Nephron progenitor cell (in vitro differentiated cells): ENCODE measurements at places on chromosomes 11 and 22.

GRCh38 chr11:2942872-2943710 lies 13.9 kb upstream of the PHLDA2 start:
- H3K27ac ChIP-seq: no peak overlapping the region
- H3K4me1 ChIP-seq: peaks cover 33% of the 10 kb centered on the region
- DNase-seq: no peak
- peaks cover 45% of the 10 kb centered on the region for H3K36me3 ChIP-seq

- no peak overlapping the region for H3K27ac ChIP-seq
- no peak for DNase-seq
- no peak overlapping the region for H3K4me3 ChIP-seq
Observed at GRCh38 chr22:46280999-46281623, 13.3 kb downstream of the TTC38 start.

- H3K27me3 ChIP-seq: no peaks in the 10 kb centered on the region
- H3K4me3 ChIP-seq: no peak overlapping the region
- peak overlapping the region; percentile 79 for H3K27ac ChIP-seq
- peaks cover 5% of the 10 kb centered on the region for H3K36me3 ChIP-seq
- peaks cover 89% of the 10 kb centered on the region for H3K4me1 ChIP-seq
Observed at GRCh38 chr11:118618991-118619375, 11.6 kb downstream of the PHLDB1 start.

GRCh38 chr11:95584589-95584988 lies 205.0 kb downstream of the FAM76B start:
- no peak overlapping the region for H3K27ac ChIP-seq
- no peak for DNase-seq
- no peaks in the 10 kb centered on the region for H3K27me3 ChIP-seq

DNA sequence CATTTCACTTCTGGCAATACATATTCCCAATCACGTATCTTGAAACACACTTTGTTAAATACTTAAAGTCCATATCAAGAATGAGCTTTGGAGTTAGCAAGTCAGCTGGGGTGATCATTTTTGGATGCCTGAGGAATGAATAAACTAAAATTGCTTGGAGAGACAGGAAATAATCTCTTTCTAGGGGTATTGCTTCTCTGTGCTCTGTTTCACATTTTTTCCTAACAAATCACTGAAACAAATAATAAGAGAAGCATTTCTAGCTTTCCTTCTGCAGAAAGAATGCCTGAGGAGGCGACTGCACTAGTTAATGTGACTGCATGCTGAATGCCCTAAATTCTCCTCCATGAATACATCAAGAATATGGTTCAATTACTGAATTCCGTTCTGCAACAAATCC lies 541.4 kb upstream of the CCDC90B start:
- no peaks in the 10 kb centered on the region for H3K27me3 ChIP-seq
- H3K4me3 ChIP-seq: no peak overlapping the region
- no peak overlapping the region for H3K27ac ChIP-seq
- DNase-seq: no peak

DNA sequence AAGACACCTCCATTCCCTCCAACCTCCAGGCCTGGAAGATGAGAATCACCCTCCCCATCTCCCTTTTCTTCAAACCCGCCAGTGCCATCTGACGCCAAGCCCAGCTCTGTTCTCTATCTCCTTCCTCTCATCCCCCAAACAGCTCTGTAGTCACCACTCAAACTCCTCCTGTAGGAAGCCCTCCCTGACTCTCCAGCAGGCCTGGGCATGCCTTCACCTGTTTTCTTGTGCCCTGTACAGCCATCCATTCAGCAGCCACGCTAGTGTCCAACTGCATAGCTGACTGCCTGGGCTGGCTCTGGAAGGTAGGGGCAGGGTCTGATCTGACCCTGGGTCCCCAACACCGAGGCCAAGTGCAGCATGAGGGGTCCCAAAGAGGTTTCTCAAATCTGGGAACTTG lies 25.0 kb downstream of the GDPD5 start:
- H3K36me3 ChIP-seq: no peaks in the 10 kb centered on the region
- H3K27me3 ChIP-seq: peaks cover 22% of the 10 kb centered on the region
- H3K4me3 ChIP-seq: no peak overlapping the region
- no peak for DNase-seq

DNA sequence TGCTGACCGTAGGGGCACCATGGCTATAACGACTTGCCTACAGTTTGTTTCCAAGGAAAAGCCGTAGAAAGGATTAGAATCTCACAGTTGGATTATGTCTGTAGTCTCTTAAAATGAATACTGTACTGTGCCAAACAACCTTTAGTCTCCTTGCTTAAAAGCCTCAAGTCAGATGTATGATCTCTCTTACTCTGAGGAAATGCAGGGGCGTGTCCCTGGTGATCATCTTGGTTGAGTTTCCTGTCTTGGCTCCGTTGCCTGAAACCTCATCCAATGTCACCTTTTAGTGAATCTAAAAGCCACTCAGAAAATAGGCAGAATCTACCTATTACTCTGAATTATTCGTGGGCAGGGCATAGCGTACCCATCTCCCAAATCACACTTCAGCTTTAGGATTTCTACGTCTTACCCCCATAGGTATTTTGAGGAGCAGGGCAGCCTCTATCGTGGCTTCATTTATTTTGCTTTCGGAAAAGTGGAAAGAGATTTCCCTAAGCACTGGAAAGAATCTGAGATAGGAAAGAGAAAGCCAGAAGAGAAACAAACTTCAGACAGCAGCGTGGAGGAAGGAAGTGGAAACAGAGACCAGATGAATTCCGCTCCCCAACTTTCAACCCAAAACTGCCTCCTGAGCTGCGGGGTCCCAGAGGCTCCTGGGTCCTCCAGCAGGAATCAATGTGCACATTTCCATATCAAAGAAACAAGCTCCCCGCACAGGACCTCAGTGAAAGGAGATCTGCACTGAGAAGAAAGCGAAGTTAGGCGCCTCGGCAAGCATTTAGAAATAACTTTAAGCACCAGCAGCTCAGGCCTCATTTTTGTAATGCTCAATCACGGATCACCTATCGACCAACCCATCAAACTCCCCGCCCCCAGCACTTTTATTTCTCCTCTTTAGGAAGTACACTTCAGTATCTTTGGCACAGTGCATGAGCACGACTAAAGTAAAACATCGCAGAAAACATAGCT lies 245.8 kb downstream of the ETS1 start:
- H3K27ac ChIP-seq: peak overlapping the region; percentile 40
- H3K4me1 ChIP-seq: peaks cover 33% of the 10 kb centered on the region
- peaks cover 4% of the 10 kb centered on the region for H3K27me3 ChIP-seq
- no peak for DNase-seq

GRCh38 chr11:100939571-100939970 lies 190.0 kb downstream of the PGR start:
- no peak overlapping the region for H3K4me3 ChIP-seq
- no peak overlapping the region for H3K27ac ChIP-seq
- H3K27me3 ChIP-seq: no peaks in the 10 kb centered on the region
- H3K36me3 ChIP-seq: peaks cover 13% of the 10 kb centered on the region
- peaks cover 7% of the 10 kb centered on the region for H3K4me1 ChIP-seq

DNA sequence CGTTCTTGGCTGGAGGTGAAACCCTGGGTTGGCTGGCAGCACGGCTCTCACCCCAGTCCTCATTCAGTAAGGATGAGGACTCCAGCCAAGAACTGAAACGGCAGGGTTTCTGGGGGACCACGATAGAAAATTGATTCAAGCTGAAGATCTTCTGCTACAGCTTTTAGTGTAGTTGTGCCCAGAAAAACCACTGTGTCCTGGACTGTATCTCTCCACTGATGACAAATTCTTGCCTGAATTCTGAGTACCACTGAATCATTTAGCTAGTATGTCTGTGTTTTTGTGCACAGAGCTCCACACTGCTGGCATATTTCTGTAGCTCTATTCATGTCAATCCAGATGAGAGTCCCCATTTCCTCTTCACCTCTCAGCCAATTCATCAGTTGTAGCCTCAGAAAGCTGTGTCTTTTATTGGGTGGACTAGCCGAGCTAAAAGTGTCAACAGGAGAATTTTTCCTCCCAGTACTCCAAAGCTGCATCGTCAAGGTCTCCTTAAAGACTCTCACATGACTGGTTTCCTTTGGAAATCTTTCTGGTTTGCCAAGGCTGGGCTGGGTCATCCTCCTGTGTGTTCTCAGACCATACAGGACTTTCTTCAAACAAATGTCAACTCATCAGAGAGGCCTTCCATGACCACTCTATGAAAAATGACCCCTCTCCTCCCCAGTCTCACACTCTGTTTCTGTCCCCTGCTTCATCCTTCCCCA lies 144.6 kb downstream of the LDLRAD3 start:
- peaks cover 69% of the 10 kb centered on the region for H3K36me3 ChIP-seq
- H3K27ac ChIP-seq: peak overlapping the region; percentile 57
- DNase-seq: no peak
- H3K4me3 ChIP-seq: no peak overlapping the region
- peaks cover 3% of the 10 kb centered on the region for H3K27me3 ChIP-seq

GRCh38 chr11:105738986-105739795 lies 129.3 kb downstream of the GRIA4 start:
- no peak overlapping the region for H3K27ac ChIP-seq
- DNase-seq: no peak
- H3K4me1 ChIP-seq: peaks cover 5% of the 10 kb centered on the region
- no peak overlapping the region for H3K4me3 ChIP-seq

- peaks cover 23% of the 10 kb centered on the region for H3K4me1 ChIP-seq
- no peak for DNase-seq
- H3K36me3 ChIP-seq: no peaks in the 10 kb centered on the region
- H3K27me3 ChIP-seq: peaks cover 22% of the 10 kb centered on the region
- H3K27ac ChIP-seq: no peak overlapping the region
Observed at GRCh38 chr22:45445031-45445710, 31.7 kb downstream of the RIBC2 start.

- H3K4me3 ChIP-seq: no peak overlapping the region
- no peaks in the 10 kb centered on the region for H3K4me1 ChIP-seq
- no peak overlapping the region for H3K27ac ChIP-seq
- no peaks in the 10 kb centered on the region for H3K36me3 ChIP-seq
- no peak for DNase-seq
- peaks cover 3% of the 10 kb centered on the region for H3K27me3 ChIP-seq
Observed at GRCh38 chr11:1256257-1257045, 33.6 kb downstream of the MUC5B start.

DNA sequence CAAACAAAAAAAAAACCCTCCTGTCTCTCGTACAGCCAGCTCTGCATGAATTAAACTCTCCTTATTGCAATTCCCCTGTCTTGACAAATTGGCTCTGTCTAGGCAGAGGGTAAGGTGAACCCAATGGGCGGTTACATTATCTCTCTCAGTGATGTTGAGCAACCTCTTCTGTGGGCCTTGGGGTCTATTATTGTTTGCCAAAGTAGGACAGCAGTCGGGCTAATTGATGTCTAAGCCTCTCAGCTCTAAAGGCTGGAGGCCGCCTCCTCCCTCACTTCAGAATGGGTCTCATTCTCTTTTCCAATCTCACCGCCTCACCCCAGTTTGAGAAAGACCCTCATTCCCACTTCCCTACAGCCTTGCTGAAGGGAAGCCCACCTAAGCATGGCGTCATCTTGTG lies 1.3 kb upstream of the SLC25A45 start:
- peak overlapping the region; percentile 58 for H3K4me3 ChIP-seq
- DNase-seq: no peak
- H3K27me3 ChIP-seq: peaks cover 3% of the 10 kb centered on the region

DNA sequence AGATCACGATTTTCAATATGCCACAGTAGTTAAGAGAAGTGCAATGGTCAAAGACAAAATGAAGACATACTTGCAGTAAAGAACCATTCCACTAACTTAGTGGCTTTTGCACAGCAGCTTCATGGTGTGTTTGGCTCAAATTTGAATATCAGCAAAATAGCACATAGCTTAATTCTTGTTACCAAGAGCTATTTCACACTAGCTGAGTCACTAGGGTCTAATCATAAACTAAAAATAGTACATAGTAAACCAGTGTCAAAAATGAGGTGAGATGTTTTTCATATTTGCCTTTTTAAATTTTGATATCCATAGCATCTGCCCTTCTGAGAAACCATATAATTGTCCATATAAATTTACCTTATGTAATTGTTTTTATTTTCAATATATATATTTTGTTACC lies 325.0 kb upstream of the LUZP2 start:
- H3K4me3 ChIP-seq: no peak overlapping the region
- no peaks in the 10 kb centered on the region for H3K27me3 ChIP-seq
- H3K27ac ChIP-seq: no peak overlapping the region
- H3K36me3 ChIP-seq: no peaks in the 10 kb centered on the region
- H3K4me1 ChIP-seq: no peaks in the 10 kb centered on the region

- H3K4me1 ChIP-seq: peaks cover 33% of the 10 kb centered on the region
- DNase-seq: peak; percentile 74
- peak overlapping the region; percentile 65 for H3K4me3 ChIP-seq
- H3K36me3 ChIP-seq: peaks cover 8% of the 10 kb centered on the region
- peaks cover 55% of the 10 kb centered on the region for H3K27me3 ChIP-seq
Observed at GRCh38 chr22:50531962-50532674, 2.3 kb upstream of the TYMP start.

GRCh38 chr11:16781936-16782919 lies 43.8 kb downstream of the C11orf58 start:
- H3K27ac ChIP-seq: no peak overlapping the region
- H3K27me3 ChIP-seq: peaks cover 4% of the 10 kb centered on the region
- no peak for DNase-seq
- H3K4me1 ChIP-seq: peaks cover 35% of the 10 kb centered on the region

- no peak for DNase-seq
- H3K4me1 ChIP-seq: peaks cover 44% of the 10 kb centered on the region
- peaks cover 18% of the 10 kb centered on the region for H3K27me3 ChIP-seq
- H3K4me3 ChIP-seq: no peak overlapping the region
- H3K36me3 ChIP-seq: no peaks in the 10 kb centered on the region
Observed at GRCh38 chr22:38021206-38021605, 36.0 kb upstream of the PICK1 start.

GRCh38 chr11:15724601-15725000 lies 609.9 kb downstream of the INSC start:
- no peaks in the 10 kb centered on the region for H3K27me3 ChIP-seq
- H3K4me3 ChIP-seq: no peak overlapping the region
- H3K4me1 ChIP-seq: peaks cover 12% of the 10 kb centered on the region
- H3K36me3 ChIP-seq: no peaks in the 10 kb centered on the region
- no peak overlapping the region for H3K27ac ChIP-seq
- no peak for DNase-seq

GRCh38 chr11:19243613-19244012 lies 2.9 kb upstream of the E2F8 start:
- DNase-seq: no peak
- no peaks in the 10 kb centered on the region for H3K36me3 ChIP-seq
- peaks cover 22% of the 10 kb centered on the region for H3K4me1 ChIP-seq
- H3K27ac ChIP-seq: no peak overlapping the region

DNA sequence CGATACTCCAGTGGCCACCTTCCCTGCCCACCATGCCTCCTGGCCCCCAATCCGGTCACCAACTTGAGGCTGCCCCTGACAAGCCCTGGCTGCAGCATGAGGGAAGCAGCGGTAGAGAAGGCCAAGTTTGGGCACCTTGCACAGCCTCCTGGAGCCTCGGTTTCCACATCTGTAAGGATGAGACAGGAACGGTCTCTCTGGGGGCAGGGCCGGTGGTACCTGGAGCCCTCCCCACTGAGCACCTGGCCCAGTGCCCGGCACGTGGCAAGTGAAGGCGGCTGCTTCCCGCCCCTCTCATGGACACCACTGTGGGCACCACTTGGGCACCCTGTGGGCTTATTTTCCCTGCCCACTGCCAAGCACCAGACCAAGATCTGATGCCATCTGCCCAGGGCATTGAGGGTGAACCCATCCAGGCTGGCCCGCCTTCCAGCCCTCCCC lies 77.8 kb downstream of the CDKN1C start:
- H3K27me3 ChIP-seq: peaks cover 10% of the 10 kb centered on the region
- H3K4me1 ChIP-seq: peaks cover 60% of the 10 kb centered on the region
- peak; percentile 1 for DNase-seq
- no peak overlapping the region for H3K4me3 ChIP-seq
- peaks cover 4% of the 10 kb centered on the region for H3K36me3 ChIP-seq
